ENCODE measurements at places on chromosomes 11 and 22. TPM values are rescaled to one million over a fixed set of nuclear protein-coding genes. Genes with fewer than 3 reads are reported as not detected.

DNA sequence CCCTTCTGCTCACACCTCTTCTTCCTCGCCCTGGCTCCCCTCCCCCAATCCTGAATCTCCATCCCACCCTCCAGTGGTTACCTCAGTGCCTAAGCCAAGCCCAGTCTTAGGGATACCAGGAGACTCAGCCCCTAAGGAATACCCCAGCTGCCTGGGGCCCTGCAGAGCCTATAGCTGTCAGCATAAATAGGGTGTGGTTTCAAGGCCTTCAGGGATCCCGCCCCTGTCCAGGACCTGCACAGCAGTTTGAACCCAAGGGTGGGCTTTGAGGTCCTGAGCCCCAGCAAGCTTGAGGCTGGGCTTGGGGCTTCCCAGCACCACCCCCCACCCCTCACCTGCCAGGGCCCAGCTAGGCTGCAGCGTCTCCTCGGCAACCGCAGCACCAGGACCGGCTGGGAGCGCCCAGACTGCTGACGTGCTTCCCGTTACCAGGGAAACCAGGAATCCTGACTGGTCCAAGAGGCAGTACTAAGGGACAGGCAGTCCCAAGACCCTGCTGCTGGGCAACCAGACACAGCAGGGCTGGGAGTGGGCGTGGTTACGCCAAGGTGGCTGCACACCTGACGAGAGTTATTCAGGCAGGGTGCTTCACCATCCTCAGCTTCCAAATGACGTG, 13.7 kb downstream of the APBB1 start:
- H3K27me3 ChIP-seq: no peaks in the 10 kb centered on the region
- H3K4me3 ChIP-seq: no peak overlapping the region
- peaks cover 56% of the 10 kb centered on the region for H3K4me1 ChIP-seq
- H3K27ac ChIP-seq: no peak overlapping the region

DNA sequence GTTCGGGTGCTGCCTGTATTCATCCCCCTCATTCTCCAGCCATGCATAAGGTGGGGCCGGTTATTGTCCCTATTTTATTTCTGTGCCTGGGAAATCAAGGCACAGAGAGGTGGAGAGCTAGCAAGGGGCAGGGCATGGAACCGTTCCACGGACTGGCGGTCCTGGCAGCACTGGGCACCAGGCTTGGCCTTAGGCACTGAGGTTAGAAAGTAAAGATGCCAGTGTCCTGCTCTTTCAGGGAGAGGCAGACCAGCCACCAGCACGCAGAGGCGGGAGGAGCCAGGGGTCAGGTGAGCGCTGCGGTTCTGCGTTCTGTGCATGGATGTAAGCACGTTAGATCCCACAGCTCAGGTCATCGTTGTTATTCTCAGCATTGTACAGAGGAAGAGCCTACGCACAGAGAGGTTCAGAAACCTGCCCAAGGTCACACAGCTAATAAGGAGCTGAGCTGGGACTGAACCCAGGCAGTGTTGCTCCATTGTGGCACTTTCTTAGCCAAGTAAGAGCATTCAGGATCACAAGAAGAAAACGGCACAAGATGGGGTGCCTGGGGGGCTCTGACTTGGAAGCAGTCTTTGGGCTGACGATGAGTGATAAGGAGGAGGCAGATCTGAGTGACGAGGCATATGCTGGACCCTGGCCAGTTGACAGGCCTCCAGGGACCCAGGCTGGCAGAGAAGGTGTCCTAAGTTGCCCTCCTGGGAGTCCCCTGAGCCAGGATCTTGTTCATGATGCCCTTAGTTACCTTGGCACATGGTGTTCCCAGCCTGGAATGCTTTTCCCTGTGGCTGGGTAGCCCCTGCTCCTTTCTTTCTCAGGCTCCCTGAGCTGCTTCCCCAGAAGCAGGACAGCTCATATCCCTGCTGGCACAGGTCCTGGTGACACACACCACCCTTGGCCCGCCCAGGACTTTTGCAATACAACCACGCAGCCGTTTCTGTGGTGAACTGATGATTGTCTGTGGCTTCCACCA, 41.1 kb downstream of the OSBPL5 start:
- no peaks in the 10 kb centered on the region for H3K36me3 ChIP-seq
- no peak for DNase-seq
- no peaks in the 10 kb centered on the region for H3K27me3 ChIP-seq
- no peak overlapping the region for H3K27ac ChIP-seq
- no peaks in the 10 kb centered on the region for H3K4me1 ChIP-seq

LSP1 gene
- total RNA-seq: 301 TPM

SORL1 gene
- 159 TPM for total RNA-seq
